ENCODE measurements at places on chromosomes 2 and 18. TPM values are rescaled to one million over a fixed set of nuclear protein-coding genes. Genes with fewer than 3 reads are reported as not detected.

DNA sequence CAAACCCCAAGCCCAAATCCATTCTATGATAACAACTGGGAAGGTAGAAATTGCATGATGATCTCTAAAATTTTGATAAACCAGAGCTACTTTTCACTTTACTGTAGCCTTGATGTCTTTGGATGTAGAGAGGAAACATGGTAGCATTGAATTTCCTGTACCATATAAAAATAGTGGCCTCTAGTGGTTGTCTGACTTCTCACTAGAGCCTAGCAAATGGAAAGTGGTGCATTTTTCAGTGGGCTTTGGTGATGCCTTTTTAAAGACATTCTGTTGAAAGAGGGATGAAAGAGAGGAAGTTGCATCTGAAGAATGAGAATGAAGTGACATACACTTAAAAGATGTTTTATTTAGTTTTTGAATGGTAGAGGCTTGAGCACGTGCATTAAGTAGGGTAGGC is 662.2 kb downstream of the XIRP2 start:
- no peaks in the 10 kb centered on the region for H3K36me3 ChIP-seq
- H3K4me1 ChIP-seq: no peaks in the 10 kb centered on the region
- no peaks in the 10 kb centered on the region for H3K27me3 ChIP-seq
- no peak for DNase-seq
- no peak overlapping the region for H3K4me3 ChIP-seq
- no peak overlapping the region for H3K27ac ChIP-seq

DNA sequence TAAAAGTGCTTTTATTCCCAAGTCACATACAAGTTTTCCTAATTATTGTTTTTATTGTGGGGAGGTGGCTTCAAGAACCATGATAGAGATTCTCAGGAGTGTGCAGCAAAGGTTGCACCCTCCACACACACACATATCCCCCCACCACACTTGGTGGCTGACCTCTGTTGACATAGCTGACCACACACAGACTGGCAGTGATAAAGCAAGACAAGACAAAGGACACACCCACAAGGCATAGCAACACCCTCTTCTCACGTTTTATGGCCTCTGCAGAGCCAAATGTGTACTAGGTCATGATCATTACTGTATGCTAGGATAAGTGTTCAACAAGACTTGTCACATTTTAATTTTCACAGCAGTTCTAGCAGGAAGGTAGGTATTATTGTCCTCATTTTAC is 143.0 kb upstream of the EPC2 start:
- no peaks in the 10 kb centered on the region for H3K36me3 ChIP-seq
- no peak overlapping the region for H3K4me3 ChIP-seq
- H3K4me1 ChIP-seq: peaks cover under 1% of the 10 kb centered on the region
- H3K27ac ChIP-seq: no peak overlapping the region
- H3K27me3 ChIP-seq: no peaks in the 10 kb centered on the region

GRCh38 chr18:55337908-55338521 is 250.0 kb downstream of the TCF4 start:
- DNase-seq: no peak
- no peaks in the 10 kb centered on the region for H3K36me3 ChIP-seq
- no peak overlapping the region for H3K27ac ChIP-seq
- peaks cover 5% of the 10 kb centered on the region for H3K27me3 ChIP-seq
- no peaks in the 10 kb centered on the region for H3K4me1 ChIP-seq
- no peak overlapping the region for H3K4me3 ChIP-seq

DNA sequence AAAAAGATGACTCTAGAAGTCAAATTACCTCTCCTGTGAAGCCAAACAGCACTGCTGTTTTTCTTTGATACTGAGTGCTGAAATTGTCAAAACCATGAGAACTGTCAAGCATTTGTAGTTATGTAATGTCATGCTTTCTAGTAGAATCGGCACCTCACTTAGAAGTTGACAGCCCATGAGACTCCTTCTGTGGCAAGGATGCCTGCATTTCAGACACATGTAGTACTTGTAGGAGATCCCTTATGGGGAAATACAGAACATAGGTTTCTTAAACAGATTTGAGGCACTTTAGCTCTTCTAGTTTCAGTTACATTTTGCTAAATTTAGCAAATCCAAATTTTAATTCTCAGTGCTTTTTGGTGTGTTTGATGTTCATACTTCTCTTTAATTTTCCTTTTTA is 15.7 kb downstream of the ZNF407 start:
- H3K4me3 ChIP-seq: no peak overlapping the region
- no peak for DNase-seq
- H3K36me3 ChIP-seq: peaks cover 3% of the 10 kb centered on the region

GRCh38 chr2:74617122-74617521 is 31.0 kb downstream of the M1AP start:
- no peaks in the 10 kb centered on the region for H3K36me3 ChIP-seq
- no peak overlapping the region for H3K27ac ChIP-seq
- H3K4me1 ChIP-seq: no peaks in the 10 kb centered on the region
- no peak overlapping the region for H3K4me3 ChIP-seq

DNA sequence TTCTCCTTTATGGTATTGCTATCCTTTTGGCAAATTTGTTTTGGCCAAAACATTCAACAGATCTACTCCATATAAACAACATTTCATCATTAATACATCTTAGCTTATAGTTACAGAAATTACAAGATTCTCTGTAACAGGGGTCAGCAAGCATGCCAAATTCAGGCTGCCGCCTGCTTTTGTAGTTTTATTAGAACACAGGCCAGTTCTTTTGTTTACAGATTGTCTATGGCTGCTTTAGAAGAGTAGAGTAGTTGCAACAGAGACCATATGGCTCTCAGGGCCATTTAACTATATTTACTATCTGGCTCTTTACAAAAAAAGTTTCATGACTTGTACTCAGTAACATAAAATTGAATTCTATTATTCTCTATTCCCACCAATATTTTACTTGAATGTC is 53.9 kb downstream of the LNPK start:
- H3K4me1 ChIP-seq: no peaks in the 10 kb centered on the region
- H3K4me3 ChIP-seq: no peak overlapping the region
- H3K36me3 ChIP-seq: peaks cover 28% of the 10 kb centered on the region
- H3K27me3 ChIP-seq: no peaks in the 10 kb centered on the region
- H3K27ac ChIP-seq: no peak overlapping the region

GRCh38 chr2:113847144-113847543 is 42.7 kb upstream of the ACTR3 start:
- H3K27me3 ChIP-seq: no peaks in the 10 kb centered on the region
- H3K36me3 ChIP-seq: peaks cover 26% of the 10 kb centered on the region
- H3K4me3 ChIP-seq: no peak overlapping the region
- H3K4me1 ChIP-seq: peaks cover 26% of the 10 kb centered on the region
- no peak for DNase-seq

- H3K4me3 ChIP-seq: no peak overlapping the region
- peaks cover 56% of the 10 kb centered on the region for H3K36me3 ChIP-seq
- H3K27ac ChIP-seq: peak overlapping the region; percentile 30
- H3K4me1 ChIP-seq: peaks cover 42% of the 10 kb centered on the region
- H3K27me3 ChIP-seq: no peaks in the 10 kb centered on the region
Measured at GRCh38 chr18:46891742-46892214, 25.5 kb downstream of the PIAS2 start.

DNA sequence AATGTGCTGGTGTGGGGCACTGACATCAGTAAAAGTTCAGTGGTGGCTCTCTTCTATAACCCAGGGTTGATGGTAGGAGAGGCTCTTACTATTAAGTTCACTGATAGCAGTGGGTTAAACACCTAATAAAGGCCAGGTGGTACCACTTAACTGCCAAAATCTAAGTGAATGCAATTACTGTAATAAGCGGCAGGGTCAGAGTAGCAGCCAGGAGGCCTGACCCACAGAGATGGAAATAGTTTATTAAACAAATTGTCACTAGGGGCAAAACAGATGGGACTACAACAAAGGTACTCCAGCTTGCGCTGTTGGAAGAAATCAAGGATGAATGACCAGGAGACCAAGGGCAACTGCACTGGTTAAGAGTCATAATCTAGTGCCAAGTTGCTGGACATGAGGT is 26.6 kb downstream of the ZSWIM2 start:
- H3K4me1 ChIP-seq: no peaks in the 10 kb centered on the region
- no peak for DNase-seq
- no peaks in the 10 kb centered on the region for H3K36me3 ChIP-seq
- no peaks in the 10 kb centered on the region for H3K27me3 ChIP-seq

DNA sequence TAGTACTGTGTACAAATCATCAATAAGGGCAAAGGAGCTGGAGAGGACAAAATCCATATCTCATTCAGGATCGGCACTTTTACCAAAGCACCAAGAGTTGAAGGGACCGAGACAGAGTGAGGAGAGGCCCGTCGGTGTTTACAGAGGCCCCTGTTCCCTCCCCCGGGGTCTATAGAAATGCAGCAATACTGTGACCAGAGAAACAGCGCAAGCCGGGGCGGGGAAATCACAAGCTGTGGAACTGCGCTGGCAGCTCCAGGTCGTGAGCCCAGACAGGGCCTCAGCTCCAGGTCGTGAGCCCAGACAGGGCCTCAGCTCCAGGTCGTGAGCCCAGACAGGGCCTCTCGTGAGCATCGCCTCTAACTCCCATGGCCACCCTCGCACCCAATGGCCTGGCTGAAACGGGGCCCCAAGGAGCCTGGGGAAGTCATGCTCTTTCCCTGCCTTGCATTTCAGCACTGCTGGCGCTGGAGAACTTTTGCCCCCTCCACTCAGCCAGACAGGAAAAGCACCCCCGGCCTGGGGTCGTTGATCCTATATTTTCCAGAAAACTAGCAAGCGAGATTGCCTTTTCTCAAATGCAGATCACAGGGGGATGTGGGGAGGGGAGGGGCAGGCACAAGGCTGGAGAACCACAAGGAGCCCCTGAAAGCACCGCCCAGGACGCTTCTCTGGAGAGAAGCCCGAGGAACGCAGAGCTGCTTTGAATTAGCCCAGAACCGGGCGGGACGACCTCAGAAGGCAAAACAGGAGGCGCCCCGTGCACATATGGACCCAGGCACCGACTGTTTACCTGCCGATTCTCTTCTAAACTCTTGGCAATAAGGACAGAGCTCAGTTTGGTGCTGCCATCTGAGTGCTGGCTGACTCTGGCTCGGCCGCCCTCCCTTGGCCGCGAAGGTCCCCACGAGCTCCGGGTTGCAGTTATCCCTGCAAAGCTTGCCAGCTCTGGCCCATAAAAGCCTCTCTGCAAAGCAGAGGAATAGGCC is 223.7 kb downstream of the ACKR3 start:
- H3K36me3 ChIP-seq: no peaks in the 10 kb centered on the region
- H3K4me1 ChIP-seq: no peaks in the 10 kb centered on the region
- no peak overlapping the region for H3K4me3 ChIP-seq

Gene LIMS3
- 2.1 TPM for total RNA-seq

Gene OTX1
- total RNA-seq: not detected

Gene MAP3K19
- total RNA-seq: not detected

Gene SLC14A1
- 0.74 TPM for total RNA-seq

Gene PPP1R1C
- not detected for total RNA-seq

Gene SNED1
- total RNA-seq: 0.60 TPM

Gene HNMT
- not detected for total RNA-seq

Gene SERPINB7
- not detected for total RNA-seq

Gene LDLRAD4
- 21.3 TPM for total RNA-seq
